ENCODE measurements at places on chromosomes 1 and 21.

GRCh38 chr1:94298861-94299260, 61.5 kb upstream of the ARHGAP29 start:
- DNase-seq, result no peak

DNA sequence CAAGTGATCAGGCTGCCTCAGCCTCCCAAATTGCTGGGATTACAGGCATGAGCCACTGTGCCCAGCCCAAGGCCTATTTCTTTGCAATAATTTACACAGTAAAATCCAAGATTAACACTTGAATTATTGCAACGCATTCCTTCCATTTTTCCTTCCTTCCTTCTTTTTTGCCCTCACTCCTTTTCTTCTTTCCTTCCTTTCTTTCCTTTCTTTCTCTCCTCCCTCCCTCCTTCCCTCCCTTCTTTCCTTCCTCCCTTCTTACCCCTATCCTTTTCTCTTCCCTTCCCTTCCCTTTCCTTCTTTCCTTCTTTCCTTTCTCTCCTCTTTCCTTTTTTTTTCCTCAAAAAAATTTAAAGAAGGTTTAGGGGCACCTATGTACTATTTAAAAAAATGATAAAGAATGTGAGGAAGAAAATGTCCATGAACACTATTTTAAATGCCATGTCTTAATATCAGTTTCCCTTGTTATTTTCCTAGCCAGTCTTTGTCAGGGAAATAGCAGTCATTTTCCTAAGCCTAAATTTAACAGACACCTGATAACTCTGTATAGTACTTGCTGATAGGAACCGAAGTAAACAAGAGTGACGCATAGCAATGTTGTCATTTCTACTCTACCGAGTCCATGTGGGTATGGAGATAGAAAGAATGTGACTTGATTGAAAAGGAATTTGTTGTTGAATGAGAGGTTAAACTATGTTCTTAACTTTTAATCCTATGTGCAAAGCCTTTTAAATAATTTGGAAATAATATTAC, 79.8 kb upstream of the HMCN1 start:
- no peak for DNase-seq

DNA sequence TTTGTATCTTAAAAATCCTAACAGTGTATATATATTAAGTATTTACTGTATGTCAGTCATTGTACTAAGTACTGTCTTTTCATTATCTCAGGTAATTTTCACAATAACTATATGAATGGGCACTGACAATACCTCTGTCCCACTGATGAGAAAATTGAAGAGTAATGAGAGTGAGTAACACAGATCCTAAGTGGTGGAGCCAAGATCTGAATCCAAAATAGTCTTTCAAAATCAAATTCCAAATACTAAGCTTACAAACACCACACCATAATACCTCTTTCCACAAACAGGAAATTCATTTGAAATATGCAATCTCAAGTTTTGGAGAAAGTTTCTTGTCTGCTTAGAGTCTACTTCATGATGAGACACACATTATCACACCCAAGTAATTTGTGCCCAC, 105.9 kb upstream of the EDEM3 start:
- DNase-seq, result no peak

DNA sequence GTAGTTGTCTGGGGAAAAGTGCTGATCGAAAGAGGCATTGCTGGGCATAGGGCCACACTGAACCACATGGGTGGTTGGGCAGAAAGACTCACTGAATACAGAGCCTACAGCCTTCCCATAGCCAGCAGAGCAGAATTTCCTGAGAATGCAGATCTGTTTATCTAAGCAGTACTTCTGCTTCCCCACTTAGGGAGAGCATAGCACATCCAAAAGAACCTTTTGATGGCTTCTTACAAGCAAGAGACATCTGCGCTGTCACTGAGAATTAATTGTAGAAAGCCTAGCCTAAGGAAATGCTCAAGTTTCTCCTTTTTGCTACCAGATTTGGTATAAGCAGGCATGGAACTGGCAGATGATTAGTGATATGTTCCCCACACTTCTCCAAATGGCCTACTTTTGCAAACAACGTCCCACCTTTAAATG, 13.0 kb upstream of the KLHDC8A start:
- DNase-seq, result no peak

- DNase-seq, result no peak
Observed at GRCh38 chr1:172883844-172884243, 166.9 kb downstream of the TNFSF18 start.

- no peak for DNase-seq
Observed at GRCh38 chr1:46393510-46393909, 607 bp upstream of the FAAH start.

DNA sequence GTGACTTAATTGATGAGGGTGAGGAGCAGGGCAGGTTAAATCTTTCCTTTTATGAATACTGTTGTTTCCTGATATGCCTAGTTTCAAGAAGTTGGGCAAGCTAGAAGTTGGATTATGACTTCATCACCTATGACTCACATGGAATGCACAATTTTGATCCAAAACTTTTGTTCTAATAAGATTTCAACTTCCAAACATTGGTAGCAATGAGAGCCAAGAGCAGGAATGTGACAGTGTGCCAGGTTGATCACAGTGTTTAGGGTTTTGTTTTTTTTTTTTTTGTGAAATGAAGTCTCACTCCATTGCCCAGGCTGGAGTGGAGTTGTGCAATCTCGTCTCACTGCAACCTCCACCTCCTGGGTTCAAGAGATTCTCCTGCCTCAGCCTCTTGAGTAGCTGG, 349.4 kb downstream of the DUSP10 start:
- DNase-seq, result no peak

DNA sequence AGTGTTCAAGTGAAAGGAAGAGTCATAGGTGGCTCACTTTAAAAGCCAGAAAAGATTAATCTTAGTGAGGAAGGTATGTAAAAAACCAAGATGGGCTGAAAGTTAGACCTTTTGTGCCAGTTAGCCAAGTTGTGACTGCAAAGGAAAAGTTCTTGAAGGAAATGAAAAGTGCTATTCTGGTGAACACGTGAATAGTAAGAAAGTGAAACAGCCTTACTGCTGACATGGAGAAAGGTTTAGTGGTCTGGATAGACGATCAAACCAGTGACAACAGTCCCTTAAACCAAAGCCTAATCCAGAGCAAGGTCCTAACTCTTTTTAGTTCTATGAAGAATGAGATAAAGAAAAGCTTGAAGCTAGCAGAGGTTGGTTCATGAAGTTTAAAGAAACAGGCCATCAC, 106.4 kb downstream of the CTH start:
- DNase-seq, result no peak

- DNase-seq, result no peak
Observed at GRCh38 chr1:89808441-89809117, 12.3 kb upstream of the LRRC8D start.

DNA sequence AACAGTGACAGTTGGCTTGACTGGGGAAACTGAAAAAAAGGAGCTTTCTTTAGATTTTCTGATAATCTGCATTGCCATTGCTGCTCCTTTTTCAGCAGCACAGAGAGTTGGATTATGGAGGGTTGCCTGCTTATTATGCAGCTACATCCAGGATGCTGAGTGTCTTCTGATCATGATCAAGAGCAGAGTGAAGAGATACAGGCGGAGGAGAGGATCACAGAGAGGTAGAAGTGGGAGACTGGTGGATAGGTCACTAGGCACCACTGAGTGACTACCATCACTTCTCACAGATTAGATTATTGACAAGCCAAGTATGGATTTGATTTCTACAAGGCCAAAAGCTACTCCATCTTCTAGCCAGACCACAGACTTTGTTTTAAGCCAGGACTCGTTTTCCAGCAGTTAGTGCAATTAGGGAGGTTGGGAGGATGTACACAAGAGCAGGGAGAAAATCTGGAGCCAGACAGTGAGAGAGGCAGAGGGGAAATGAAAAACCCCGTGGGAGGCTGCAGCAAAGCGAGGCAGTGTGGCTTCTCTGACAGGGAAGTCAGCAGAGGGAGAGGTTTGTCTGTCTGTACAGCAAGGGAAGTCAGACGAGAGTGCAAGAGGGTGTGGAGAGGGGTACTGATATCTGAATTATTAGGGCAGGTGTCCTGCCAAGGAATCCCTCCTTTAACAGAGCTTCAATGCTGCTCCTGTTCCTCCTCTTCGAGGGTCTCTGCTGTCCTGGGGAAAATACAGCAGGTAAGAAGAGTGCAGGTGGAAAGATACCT, at the start of gene CD1E:
Gene CD1E, plus strand, starts transcription at position 592 of the 773 bp plus-strand sequence. Its CDS starts 95 bp downstream, at position 687.
- DNase-seq, result no peak

DNA sequence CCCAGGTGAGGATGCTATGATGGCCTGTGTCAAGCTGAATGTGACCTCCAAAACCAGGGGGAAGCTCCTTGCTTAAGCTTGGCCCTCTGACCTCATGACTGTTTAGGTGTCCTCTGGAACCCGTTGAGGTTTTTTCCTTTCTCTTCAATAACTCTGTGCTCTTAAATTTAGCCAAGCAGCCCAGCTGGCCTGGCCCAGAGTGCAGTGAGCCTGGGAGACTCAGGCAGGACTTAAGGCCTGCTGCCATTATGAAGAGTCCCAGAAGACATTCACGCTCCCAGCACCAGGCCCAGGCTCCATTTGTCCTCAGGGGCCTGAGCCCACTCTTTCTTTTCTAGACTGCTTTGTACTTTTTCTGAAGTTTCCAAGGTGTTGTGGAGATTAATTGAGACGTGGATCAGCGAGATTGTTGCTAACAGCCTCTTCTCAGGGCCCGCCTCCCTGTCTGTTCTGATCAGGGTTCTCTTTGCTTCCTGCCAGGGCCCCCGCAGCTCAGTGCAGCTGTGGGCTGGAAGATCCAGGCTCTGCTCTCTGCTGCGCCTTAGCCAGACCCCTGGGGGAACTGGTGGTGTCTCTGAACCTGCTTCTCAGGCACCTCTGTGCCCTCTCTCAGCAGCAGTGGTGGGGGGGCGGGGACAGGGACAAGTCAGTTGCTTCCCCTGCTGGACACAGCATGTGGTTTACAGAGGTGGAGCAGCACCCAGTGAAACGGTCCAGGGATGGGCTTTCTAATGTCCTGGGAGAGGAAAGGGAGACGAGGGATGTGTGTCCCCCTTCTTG, 124.2 kb downstream of the GRIK3 start:
- DNase-seq, result no peak

GRCh38 chr1:94743862-94744261, 76.3 kb upstream of the SLC44A3 start:
- no peak for DNase-seq
